ENCODE measurements at places on chromosomes 3 and 15.

DNA sequence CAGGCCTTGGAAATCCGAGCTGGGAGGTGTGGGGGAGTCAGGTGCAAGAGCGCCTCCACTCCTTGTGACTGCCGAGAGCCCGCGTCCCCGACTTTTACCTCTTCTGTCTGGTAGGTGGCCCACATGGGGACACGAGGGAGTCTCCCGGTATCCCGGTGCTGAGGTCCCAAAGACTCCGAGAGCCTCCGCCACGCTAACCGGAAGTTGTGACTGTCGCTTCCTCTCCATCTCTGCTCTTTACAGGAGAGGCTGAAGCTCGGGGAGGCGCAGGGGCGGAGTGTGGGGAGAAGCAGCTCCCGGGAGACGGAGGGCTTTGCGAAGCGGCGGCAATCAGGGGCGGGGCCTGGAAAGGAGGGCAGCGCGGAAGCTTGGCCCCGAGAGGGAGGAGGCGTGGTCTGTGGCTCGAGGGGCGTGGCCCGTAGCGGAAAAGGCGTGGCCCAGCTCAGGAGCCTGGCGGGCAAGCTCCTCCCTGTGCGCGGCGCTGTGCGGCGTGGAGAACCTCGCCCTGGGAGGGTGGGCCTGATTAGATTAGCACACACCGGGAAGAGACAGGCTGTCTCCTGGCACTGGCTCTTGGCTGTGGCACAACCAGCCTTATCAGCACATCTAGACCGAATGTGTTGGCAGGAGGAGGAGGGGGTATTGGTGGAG is 143.9 kb downstream of the GABRB3 start:
- DNase-seq: no peak

- DNase-seq: no peak
Observed at GRCh38 chr3:117490716-117491115, 781.1 kb downstream of the TUSC7 start.

GRCh38 chr3:58691997-58692396 is 25.4 kb upstream of the FAM3D start:
- DNase-seq: no peak

- no peak for DNase-seq
Observed at GRCh38 chr3:99951701-99952100, 134.0 kb downstream of the CMSS1 start.

- no peak for DNase-seq
Observed at GRCh38 chr3:9499455-9500107, 54.0 kb downstream of the LHFPL4 start.

DNA sequence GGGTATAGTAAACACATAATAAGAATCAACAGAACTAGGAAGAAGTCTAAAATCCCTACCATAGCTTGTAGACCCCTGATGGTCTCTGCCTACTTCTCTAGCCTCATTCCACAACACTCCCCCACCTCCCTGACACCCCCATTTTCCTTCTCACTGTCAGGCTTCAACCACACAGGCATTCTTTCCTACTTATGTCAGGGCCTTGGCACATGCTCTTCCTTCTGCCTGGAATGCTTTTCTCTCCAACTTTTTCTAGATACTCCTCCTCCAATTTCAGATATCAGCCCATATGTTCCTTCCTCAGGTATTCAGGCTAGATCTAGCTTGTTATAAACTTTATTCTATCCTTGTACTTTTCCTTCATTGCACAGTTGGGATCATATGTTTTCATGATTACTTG is 106.0 kb upstream of the MRPL3 start:
- DNase-seq: no peak

DNA sequence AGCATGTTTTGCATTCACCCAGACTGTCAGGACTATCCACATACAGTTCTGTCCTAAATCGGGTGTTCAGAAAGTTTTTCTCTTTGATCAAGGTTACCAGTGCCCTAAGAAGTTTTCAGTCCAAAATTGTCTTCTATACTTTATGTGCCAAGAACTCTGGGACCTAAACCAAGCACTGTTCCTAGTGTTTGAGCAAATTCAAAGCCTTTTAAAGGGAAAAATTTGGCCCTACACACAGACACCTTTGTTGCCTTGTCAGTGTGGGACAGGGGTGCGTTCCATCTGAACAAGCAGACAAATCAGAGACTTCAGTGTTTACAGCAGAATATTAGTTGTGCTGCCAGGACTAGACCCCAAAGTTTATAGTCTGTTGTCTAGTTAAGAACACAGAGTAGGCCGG is 50.6 kb downstream of the DGKG start:
- DNase-seq: no peak

DNA sequence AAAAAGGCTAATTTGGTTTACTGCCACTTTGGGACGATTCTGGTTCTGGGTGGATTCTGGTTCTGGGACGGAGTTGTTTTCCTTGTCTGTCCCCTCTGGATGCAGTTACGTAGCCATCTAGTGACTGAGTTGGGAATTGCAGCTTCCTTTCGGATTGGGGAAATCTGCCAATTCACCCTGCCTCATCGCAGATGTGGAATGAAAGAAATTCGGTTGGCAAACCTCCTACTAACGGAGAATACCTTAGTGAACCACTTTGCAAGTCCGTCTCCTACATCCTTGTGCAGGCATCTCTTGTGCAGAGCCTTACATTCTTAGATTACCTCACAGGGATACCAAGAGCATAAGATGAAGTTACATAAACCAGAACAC is 31.5 kb upstream of the AP4E1 start:
- peak; percentile 59 for DNase-seq

- DNase-seq: peak; percentile 74
Observed at GRCh38 chr3:158672215-158673176, at the start of gene LXN. Gene LXN (minus strand): TSS chr3:158672648. CDS start chr3:158672478, 170 bp downstream.

GRCh38 chr15:88655800-88656488 is 17.1 kb downstream of the ISG20 start:
- DNase-seq: no peak

DNA sequence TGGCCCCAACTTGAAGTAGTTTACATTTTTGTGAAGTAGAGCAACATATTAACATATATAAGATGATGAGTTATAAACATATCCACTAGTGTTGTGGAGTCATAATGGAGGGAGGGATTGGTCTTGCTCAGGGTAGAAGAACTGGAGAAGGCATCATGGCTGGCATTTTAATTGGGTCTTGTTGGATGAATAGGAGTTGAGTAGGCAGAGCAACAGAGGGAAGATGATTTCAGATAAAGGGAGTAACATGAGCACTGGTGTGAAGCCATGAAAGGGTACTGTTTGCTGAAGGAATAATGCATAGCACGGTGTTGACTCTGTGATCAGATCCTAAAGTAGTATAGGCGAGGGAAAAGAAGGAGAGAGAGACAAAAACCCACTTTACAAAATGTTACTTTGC is 3.6 kb upstream of the RFX7 start:
- DNase-seq: no peak

DNA sequence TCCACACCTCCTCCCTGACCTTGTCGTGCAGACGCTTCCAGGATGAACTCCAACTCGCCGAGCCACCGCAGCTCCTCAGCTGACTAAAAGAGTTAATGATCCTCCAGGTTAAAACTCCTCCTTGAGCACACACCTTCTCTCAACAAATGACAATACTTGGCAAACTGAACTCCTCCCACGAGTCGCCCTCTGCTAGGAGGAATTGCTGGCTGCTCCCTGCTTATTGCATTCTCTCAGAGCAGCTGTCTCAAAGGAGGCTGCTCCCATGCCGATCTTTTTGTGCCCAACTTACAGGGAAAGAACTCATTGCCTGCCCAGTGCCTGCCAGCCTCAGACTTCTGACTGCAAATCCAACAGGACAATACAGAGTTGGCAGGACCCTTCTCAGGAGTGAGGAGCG is at the start of gene ATP13A4:
Gene ATP13A4 (minus strand): TSS at position 85 of the 400 bp plus-strand sequence. CDS start 96 bp downstream, outside the sequence.
- no peak for DNase-seq

- no peak for DNase-seq
Observed at GRCh38 chr3:55624238-55624637, 137.1 kb upstream of the WNT5A start.

- no peak for DNase-seq
Observed at GRCh38 chr3:154718053-154718452, 288.1 kb upstream of the GPR149 start.

DNA sequence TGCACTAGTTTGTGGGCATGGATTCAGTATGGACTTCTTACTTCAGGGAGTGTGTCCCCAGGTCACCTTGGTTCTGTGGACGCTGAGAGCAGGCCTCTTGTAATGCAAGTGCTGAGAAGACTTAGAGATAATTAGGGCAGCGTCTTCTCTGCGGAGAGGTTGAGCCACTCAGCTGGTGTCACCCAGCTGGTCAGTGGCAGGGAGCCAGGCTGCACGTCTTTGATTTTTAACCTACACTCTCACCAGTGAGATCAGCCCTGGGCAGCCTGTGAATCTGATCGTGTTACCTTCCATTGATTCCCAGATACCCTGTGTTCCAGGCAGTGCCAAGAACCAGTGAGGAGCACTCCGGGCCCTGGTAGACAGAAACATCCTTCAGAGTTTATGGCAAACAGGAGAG is 92.6 kb downstream of the SLCO3A1 start:
- DNase-seq: no peak

GRCh38 chr3:175105066-175105465 is 245.9 kb downstream of the NAALADL2 start:
- no peak for DNase-seq

GRCh38 chr15:78105476-78106241 is 13.3 kb downstream of the SH2D7 start:
- no peak for DNase-seq

- no peak for DNase-seq
Observed at GRCh38 chr3:150055332-150055731, 84.6 kb upstream of the PFN2 start.

- DNase-seq: no peak
Observed at GRCh38 chr3:144624656-144625055, 653.0 kb downstream of the DIPK2A start.

- DNase-seq: no peak
Observed at GRCh38 chr3:126996905-126997304, 14.0 kb downstream of the PLXNA1 start.

- DNase-seq: no peak
Observed at GRCh38 chr3:186994000-186994955, 64.0 kb downstream of the ST6GAL1 start.

- no peak for DNase-seq
Observed at GRCh38 chr3:31086698-31087097, 192.2 kb upstream of the GADL1 start.

DNA sequence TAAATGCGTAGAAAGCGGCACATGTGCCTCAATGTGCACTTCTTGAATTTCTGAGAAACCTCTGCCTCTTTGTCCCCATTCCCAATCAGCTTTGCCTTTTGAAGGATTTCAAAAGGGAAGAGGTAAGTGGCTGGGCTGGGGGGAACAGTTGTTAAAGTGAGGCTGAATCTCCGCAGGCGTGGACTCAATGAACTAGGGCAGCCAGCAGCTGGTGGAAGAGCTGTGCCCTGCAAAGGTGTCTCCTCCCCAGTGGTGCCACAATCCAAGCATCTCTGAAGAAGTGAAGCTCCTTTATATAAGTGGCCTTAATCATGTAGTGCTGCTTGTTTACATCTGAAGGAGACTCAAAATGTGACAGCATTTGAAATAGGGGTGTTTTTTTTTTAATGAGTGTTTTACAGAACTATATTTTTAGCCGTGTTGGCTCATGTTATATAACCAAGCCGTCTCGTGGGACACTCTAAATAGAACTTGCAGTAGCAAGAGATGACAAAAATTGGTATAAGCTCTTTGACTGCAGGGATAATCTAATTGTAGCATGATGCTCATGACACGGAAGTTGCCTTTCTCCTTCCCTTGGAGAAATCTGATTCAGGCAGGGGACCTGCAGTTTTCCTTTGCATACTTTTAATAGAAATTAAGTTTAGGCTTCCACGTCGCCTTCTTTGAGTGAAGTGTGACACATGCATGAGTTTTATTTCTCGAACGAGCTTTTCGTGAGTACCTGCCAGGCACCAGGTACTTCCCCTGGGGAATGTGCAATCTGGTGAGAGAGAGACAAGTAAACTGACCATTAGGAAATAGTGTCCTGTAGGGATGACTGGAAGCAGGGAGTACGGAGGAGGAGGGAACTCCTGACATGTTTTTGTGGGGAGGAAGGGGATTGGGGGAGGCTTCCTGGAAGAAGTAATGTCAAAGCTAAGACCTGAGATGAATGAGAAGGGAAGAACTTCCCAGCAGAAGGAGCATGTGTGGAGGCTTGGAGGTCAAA is 179.7 kb upstream of the BHLHE40 start:
- DNase-seq: no peak

- DNase-seq: no peak
Observed at GRCh38 chr15:58260205-58260724, 122.1 kb downstream of the AQP9 start.

GRCh38 chr3:124747111-124747981 is 17.1 kb downstream of the UMPS start:
- no peak for DNase-seq

GRCh38 chr15:81111510-81112470 is 22.3 kb upstream of the CFAP161 start:
- no peak for DNase-seq

- no peak for DNase-seq
Observed at GRCh38 chr15:78909791-78910228, 35.0 kb downstream of the CTSH start.

DNA sequence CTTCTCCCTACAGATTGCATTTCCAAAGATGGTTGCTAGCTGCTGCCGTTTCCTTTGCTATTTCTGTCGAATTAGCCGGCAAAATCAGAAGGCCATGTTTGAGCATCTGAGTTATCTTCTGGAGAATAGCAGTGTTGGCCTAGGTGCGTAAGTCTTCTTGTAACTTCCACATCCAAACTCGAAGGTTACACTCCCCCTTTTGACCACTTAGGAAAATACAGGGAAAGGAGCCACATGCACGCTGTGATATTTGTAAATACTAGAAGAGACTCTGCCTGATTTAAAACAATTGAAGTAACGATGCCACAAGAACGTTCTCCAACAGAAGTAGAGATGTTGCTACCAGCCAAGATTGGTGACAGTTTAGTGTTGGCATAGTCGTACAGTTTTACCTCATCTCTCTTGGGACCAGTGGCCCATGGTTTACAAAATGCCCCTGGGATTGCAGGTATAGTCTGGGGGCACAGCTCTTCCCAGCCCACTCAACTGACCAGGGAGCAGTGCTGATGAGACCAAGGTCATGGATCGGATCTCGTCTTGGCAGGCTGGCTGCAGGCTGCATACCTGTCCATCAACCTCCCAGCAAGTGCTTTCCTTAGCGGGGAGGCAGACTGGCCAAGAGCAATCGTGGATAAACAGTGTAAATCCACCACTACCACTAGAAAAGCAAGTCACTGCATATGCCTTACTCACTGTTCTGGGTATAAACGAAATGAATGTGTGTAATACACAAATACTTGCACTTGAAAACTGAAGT is 268.4 kb upstream of the CHRM5 start:
- DNase-seq: no peak

GRCh38 chr3:27147215-27147614 is 222.0 kb downstream of the NEK10 start:
- no peak for DNase-seq

DNA sequence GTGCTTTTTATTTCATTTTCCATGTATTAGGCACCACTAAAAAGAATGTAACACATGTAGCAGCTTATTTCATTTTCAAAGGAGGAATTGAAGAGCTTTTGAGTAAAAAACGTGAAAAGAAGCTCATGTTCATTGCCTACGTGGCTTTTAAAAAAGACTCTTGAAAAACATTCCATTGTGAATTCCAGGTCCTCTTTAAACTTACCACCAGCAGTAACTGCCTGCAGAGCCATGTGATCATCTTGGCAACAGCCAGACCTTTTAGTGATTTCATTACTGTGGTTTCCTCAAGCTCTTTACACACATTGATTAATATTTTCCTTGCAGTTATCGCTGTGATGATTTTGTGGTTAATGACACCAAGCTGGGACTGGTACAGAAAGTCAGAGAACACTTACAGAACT is 43.8 kb upstream of the FBXL22 start:
- DNase-seq: no peak

GRCh38 chr15:52100807-52101442 is 11.7 kb downstream of the BCL2L10 start:
- no peak for DNase-seq

- no peak for DNase-seq
Observed at GRCh38 chr3:38343797-38344594, 2.6 kb upstream of the XYLB start.

GRCh38 chr3:193831495-193832455 is 238.8 kb downstream of the OPA1 start:
- no peak for DNase-seq

Measured in T-helper 9 cell (primary cell).